ENCODE measurements at places on chromosomes 2 and 18.

- DNase-seq, result no peak
Observed at GRCh38 chr2:128601298-128602037, 282.8 kb upstream of the HS6ST1 start.

GRCh38 chr2:69082430-69082997 lies 69.5 kb downstream of the ANTXR1 start:
- peak; percentile 69 for DNase-seq

GRCh38 chr2:127310980-127311379 lies 17.0 kb upstream of the ERCC3 start:
- no peak for DNase-seq

DNA sequence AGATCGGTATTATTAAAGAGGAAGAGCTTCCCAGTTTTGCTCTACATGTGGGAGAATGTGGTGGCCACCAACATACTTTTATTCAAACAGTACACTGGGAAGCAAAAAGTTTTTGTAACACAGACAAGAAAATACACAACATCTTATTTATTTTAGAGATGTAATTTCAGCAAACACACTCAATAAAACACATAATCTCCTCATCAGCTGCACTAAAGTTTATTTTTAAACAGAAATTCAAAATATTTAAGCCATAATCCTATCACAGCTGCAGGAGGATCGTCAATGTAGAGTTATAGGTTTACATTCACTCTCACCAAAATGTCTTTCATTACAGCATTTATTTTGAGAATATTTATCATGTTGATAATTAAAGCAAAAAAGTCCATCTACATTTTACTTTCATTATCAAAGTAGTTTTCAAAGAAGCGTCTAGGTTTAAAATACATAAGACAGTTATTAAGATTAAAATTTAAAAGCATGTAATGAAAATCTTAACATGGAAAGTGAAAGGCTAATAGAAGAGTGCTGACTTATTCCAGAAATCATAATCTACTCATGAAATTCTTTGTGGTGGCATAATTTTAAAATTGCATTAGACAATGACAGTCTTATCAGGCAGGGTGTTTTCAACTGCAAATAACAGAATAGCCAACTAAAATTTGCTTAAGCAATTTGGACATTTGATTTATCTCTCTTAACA lies 61.0 kb downstream of the ANKRD44 start:
- no peak for DNase-seq

DNA sequence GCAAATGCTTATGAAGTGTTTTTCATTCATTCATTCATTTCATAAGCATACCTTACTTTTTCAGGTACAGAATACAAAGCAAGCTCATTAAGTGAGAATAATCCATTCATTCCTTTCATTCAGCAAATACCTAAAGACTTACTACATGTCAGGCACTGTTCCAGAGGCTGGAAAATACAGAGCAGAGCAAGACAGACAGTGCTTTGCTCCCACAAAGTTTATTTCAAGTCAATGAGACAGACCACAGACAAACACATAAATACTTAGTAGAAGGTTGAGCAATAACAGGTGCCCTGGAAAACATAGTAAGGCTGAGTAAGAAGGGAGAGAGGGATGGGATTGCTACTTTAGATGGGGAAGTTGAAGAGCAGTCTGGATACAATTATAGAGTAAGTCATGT lies 309.8 kb downstream of the C1D start:
- DNase-seq, result peak; percentile 18

DNA sequence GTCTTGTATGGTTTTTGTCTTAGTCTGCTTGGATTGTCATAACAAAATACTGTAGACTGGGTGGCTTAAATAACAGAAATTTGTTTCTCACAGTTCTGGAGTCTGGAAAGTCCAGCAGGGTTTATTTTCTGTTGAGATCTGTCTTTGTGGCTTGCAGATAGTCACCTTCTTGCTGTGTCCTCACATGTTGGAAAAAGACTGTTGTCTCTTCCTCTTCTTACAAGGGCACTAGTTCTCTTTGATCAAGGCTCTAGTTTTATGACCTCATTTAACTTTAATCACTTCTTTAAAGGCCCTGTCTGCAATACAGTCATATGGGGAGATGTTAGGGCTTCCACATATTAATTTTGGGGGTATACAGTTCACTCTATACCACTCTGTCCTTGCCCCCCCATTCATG lies 56.5 kb downstream of the NBEAL1 start:
- DNase-seq, result no peak

- no peak for DNase-seq
Observed at GRCh38 chr2:197179744-197180498, 130.7 kb downstream of the ANKRD44 start.

GRCh38 chr2:50181212-50181611 lies 850.7 kb downstream of the NRXN1 start:
- DNase-seq, result peak; percentile 1

- peak; percentile 63 for DNase-seq
Observed at GRCh38 chr2:237968048-237968862, 1.4 kb downstream of the UBE2F start.

GRCh38 chr2:200003444-200003843 lies 48.1 kb downstream of the MAIP1 start:
- no peak for DNase-seq

DNA sequence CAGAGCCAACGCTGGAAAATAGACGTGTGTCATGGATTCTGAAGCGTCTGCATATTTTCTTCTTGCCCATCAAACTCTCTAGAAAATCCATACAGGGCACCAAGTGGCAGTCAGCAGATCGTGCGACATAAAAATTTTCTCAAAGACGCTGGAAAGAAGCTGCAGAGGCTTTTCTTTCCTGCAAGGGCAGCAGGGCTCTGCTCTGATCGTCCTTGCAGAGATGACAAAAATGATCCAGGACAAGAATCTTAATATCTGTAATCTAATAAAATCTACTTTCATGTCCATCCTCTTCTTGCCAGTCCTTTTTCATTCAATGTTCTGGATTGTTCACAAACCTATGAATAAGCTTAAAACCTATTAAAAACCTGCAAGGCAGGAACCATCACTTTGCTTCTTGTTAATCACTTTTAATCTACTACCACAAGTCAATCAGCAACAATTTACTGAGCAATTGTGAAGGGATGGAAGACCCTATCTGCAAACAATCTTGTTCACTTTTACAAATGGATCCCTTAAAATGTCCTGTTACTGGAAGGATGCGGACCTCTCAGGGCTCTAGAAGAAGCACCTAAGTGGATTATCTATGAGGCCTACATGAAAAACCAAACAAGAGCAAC lies 93.6 kb downstream of the MREG start:
- DNase-seq, result no peak

- DNase-seq, result peak; percentile 30
Observed at GRCh38 chr2:216858312-216858711, 1.6 kb downstream of the TNP1 start.

GRCh38 chr2:121019071-121019470 lies 265.9 kb downstream of the TFCP2L1 start:
- no peak for DNase-seq

DNA sequence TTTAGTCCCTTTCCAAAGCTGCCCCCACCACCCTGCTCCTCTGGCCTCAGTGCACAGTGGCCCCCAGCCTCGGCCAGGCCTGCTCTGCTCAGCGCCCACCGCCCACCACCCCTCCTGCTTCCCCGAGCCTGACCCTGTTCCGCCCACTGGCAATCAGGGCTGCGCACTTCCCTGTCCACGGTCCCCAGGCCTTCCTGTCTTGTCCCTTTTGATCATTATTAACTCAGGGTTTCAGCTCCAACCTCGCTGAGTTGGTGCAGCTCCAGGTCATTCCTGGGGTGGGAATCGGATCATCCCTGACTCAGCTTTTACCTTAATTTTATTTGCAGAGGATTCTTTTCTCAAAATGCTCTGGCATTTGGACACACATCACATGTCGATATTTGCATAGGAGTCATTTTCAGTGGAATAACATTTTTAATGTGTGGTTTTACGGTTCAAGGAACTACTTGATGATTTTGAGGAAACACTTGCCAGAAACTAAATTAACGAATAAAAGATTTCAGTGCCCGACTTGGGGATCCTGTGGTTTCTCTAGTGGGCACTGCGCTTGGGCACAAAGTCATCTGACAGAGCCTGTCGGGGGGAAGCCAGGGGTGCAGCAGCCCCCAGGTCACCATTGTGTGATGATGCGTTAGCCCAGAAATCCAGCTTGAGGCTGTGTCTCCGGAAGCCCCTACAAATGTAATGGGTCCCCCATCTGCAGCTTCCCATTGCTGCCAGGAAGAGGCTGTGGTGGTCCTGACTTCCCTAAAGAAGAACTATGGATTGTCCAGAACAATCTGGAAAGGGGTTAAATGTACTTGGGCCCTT lies 1.0 kb upstream of the ESPNL start:
- DNase-seq, result no peak

DNA sequence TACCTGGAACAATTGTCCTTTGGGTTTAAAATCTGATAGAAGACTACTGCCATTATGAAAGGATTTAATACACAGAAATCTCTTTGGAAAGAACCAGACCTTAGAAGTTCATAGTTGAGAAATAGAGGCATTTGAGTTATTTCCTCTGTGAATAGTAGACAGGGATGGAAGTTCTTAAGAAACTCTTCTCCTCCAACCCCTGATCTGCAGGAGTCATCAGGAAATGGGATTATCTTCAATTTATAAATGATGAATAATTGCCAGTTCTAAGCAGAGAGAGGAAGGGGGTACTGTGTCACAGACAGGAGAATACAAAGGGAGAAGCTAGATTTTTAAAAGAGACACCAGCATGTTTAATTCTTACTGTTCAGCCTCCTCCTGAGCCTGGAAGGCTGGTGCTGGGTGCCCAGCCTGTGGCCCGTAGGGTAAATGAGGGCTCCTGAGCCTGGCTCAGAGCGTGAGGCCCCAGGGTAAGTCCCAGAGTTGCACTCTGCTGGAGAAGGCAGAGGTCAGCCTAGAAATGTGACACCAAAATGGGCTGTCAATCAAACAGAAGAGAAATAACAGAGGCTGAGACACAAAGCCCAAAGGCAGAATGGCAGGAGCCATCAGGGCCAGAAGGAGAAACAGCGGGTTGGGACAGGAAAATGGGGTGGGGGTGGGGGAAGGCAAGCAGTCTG lies 58.2 kb upstream of the PKDCC start:
- peak; percentile 34 for DNase-seq

GRCh38 chr2:70475266-70475665 lies 78.4 kb downstream of the TGFA start:
- no peak for DNase-seq

- DNase-seq, result no peak
Observed at GRCh38 chr2:66442516-66443185, 7.7 kb downstream of the MEIS1 start.

GRCh38 chr2:10566018-10566417 lies 117.9 kb upstream of the ODC1 start:
- peak; percentile 73 for DNase-seq

- peak; percentile 71 for DNase-seq
Observed at GRCh38 chr2:239369631-239370161, 31.1 kb downstream of the HDAC4 start.

DNA sequence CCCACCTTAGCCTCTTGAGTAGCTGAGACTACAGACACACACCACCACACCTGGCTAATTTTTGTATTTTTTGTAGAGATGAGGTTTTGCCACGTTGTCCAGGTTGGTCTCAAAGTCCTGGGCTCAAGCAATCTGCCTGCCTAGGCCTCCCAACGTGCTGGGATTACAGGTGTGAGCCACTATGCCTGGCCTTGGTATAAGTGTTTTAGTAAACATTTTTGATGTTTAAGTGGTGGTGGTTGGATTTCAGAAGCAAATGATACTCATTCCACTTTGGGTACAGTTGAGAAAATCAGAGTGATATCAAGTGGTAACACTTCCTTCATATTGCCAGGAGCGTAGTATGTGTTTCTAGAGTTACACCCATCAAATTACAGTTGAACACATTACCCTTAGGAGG lies 25.4 kb downstream of the ACADL start:
- DNase-seq, result no peak

DNA sequence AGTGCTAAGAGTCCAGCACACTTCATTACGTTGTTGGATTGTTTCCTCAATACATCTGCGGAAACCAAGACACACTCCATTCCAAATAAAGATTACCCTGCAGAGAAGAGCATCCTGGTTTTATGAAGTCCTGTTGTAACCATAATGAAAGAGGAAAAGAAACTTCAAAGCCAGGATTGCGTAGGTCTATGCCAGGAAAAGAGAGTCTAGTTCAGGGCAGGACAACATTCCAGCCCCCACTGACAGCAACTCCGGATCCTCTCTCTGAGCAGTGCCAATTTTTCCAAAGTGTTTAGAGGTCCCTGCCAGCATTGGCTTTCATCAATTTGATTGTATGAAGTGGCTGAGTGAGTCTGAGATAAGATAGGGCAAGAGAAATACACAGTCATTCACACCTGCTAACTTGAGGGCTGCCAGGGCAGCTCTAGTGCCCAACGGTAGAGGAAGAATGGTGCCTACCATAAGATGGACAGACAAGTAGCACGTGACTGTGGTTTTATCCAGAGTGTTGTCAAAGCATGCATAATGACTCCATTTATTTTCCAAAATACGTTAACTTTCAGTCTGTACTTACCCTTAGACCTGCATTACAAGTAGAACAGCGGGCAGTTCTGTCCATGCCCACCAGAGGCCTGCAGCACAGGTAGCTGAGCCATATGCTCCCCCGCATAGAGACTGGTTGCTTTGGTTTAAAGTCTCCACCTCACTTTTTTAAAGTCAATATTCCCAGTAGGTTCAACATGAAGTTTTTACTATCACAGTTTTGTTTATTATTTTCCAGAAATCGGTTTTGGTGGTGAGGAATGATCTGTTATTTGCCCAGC lies 23.7 kb downstream of the PIEZO2 start:
- no peak for DNase-seq

GRCh38 chr2:34810456-34810855 lies 1211.4 kb upstream of the FAM98A start:
- no peak for DNase-seq

- DNase-seq, result no peak
Observed at GRCh38 chr2:109679626-109680025, 65.5 kb downstream of the SOWAHC start.

GRCh38 chr2:20693317-20693716 lies 26.4 kb downstream of the GDF7 start:
- DNase-seq, result no peak

DNA sequence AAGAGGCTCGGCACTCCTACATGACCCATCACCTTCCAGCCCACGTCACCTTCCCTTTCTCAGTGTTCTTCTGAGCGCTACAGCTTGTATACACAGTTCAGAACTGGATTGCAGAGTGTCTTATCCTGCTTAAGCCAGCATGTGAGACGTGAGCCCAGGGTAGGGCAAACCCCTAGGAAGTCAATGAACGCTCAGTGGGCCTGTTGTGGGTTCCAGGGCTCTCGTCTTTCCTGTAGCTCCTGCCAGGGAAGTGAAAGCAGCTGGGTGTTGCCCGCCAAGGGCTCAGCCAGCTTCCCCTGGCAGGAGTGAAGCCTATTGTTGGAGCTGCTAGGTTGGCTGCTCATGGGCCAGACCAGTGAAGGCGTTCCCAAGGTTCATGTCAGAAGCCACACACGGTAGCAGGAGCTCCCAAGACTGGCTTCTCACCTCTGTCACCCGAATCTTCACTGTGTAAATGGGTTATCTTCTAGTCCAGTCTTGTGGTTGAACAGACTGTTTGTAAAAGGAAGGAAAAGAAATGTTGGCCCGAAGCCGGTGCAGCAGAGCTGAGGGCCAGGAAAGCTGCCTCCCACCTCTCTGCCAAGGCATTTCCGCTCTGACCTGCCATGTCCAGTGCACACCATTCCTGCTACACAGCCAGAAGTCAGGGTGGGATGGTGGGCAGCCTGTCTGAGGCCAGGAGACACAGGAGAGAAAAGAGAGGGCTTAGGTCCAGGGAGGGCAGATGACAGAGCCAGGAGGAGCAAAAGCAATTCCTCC lies 69.6 kb upstream of the RMDN2 start:
- DNase-seq, result no peak
